ENCODE measurements at places on chromosomes 5 and 9. TPM values are rescaled to one million over a fixed set of nuclear protein-coding genes. Genes with fewer than 3 reads are reported as not detected.
A peak's percentile ranks its signal among the peaks of the same experiment; 100 is the strongest.

Gene MTX3
- total RNA-seq = 17.8 TPM

GRCh38 chr9:114668146-114668545 lies 10.5 kb upstream of the TEX53 start:
- no peak for DNase-seq

GRCh38 chr9:121835587-121836365 lies 184.3 kb downstream of the DAB2IP start:
- DNase-seq = peak; percentile 30

- peak; percentile 89 for DNase-seq
These were observed at the start of gene DMRT2 for GRCh38 chr9:1050125-1050895. TSS of gene DMRT2 (plus strand) at chr9:1050357. CDS start at chr9:1051614, 1,257 bp downstream.

All from sigmoid colon (tissue), 7 donors.